ENCODE measurements at places on chromosomes 7 and 10.

DNA sequence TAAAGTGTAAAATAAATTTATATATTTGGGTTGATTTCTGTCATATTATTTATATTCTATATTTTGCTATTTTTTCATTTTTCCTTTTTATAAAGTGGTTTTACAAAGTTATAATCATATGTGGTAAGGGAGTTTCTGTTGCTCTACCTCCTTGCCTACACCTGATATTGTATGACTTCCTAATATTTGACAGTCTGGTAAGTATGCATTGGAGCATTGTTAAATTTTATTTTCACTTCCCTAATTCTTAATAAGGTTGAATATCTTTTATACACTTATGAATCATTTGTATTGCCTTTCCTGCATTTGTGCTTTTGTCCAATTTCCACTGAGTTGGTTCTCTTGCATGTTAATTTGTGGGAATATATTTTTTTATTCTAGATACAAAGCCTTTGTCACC, 492.4 kb downstream of the GRID1 start:
- DNase-seq, result no peak

DNA sequence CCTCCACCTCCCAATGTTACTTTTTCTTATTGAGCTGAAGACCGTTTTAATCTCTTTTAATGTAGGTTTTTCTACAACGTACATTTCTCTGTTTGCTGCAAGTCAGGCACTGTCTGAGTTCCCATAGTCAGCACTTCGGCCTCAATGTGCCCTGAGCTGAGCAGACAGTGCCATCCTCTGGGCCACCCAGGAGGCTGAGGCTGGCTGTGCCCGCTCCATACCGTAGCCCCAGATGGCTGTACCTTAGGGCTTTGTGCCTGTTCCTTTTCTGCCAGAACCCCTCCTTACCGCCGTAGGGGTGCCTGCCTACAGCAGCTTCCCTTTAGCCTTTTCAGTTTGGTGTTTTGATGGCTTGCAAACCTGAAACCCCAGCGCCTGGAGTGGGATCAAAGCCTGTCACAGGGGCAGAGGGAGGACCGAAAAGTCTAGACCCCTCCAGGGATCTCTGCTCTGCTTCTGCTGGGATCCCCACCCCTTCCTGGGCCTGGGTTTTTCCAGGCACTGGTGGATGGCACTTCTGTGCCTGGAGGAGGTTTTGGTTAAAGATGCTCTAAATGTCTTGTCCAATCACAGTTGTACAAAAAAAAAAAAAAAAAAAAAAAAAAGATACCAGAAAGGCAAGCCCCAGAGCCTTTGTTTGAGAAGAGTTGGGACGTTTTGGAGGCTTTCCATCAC, 9.0 kb downstream of the AGAP3 start:
- no peak for DNase-seq

DNA sequence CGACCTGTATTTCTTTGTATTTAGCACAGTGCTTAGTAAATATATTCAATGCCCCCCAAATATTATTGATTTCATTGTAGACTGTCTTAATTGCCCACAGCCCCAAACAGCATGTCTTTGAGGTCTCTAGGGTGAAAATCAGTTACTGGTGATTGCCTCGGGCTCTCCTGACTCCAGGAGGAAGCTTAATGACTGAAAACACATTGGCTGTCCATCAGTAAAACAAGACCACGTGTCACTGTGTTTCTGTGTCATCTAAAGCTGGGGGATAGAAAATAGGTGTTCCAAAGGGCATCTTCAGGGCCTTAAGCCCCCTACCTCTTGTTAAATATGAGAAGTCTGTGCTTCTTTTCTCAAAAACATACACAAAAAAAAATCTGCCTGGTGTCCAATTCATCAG, 67.9 kb downstream of the CACNA2D1 start:
- DNase-seq, result peak; percentile 70

GRCh38 chr10:6164271-6165095, 38.2 kb upstream of the PFKFB3 start:
- no peak for DNase-seq

DNA sequence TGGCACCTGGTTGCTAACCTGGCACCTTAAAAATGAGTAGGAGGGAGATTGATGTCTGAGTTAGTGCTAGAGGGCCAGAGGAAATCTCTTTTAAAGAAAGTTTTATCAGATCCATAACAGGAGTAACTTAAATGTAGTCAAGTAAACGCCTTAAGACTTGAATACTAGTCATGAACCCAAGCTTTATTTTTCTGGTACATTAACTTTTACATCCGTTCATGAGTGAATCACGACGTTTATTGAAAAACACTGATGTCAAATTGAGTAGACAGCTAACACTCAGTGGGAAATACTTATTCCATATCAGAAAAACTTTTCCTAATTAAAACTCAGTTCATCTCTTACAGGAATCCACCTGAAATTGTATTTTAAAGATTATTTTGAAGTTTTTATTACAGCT, 6.9 kb upstream of the LAMB1 start:
- DNase-seq, result no peak

DNA sequence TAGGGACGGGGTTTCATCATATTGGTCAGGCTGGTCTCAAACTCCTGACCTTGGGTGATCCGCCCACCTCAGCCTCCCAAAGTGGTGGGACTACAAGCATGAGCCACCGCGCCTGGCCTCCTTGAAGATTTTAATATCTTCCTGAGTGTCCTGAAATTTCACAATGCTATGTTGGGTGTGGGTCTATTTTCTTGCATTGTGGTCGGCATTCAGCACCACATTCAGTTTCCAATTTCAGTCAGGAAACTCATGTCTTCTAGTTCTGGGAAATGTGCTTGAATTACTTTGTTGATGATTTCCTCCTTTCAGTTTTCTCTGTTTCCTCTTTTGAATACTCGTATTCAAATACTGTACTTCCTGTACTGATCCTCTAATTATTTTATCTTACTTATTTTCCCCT, 49.3 kb upstream of the IL6 start:
- no peak for DNase-seq

GRCh38 chr7:151198945-151199848, 11.1 kb downstream of the H2BK1 start:
- peak; percentile 53 for DNase-seq

DNA sequence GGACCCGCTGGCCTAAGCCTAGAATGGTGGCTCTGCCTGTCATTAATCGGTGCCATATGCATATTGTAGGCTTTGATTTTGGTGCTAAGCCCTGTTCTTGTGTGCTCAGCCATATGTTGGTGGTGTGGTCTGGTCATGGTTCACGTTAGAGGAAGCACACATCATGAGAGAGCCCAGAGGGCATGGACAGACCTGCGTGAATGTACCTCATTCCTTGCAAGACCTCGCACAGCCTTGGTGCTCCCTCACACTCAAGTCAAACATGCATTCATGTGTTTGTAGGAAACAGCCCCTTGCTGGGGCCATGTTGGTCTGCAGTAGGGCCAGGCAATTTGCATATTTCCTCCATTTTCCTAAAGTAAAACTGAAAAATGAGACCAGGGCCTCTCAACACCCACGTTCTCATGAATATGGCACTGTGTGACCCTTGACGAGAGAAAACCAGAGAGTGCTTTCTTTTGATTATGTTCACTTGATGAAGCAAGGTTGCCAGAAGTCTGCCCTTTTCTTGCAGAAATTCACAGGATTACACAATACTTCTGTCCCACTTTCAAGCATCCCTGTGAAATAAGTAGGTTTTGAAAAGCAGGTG, 268.7 kb downstream of the CELF2 start:
- DNase-seq, result no peak

- DNase-seq, result no peak
Measured at GRCh38 chr7:55975988-55976633, 11.7 kb downstream of the NIPSNAP2 start.

- DNase-seq, result no peak
Measured at GRCh38 chr7:158645842-158646241, 58.2 kb upstream of the PTPRN2 start.

GRCh38 chr7:55339033-55340000, 25.8 kb upstream of the LANCL2 start:
- DNase-seq, result no peak

GRCh38 chr10:105596749-105597148, 955.7 kb downstream of the SORCS3 start:
- no peak for DNase-seq

DNA sequence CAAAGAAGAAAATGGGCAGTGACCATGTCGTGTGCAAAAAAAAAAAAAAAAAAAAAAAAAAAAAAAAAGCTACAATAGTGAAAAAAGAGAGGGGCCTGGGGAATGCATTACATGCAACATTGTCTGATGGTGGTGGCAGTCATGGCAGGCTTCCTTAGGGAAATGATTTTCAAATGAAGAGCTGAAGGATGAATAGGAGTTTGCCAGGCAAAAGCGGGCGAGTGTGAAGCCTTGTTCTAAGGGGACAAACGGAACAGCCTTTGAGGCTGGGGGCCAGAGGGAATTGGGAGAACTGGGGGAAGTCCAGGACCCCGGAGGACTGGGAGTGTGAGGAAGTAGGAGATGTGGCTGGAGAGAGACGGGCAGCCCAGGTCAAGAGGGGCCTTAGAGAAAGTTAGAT, 3.1 kb downstream of the COL13A1 start:
- DNase-seq, result no peak

DNA sequence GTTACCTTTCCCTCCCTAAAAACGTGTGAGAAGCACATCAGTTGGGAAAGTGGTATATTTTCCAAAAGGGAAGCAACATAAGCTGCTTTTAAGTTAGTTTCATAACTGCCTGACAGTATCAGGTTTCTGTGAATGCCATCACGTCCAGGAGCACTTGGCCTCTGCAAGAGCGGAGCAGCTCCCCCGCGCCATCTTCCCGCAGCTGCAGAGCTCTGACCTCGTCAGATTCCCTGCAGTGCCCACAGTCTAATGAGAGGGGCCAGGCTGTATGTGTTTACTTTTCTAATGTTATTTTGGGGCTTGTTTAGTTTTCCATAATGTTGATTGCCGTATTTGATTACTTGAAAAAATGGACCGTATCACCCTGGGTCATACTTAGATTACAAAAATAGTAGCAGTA, 74.2 kb downstream of the MGMT start:
- no peak for DNase-seq

- peak; percentile 63 for DNase-seq
Measured at GRCh38 chr7:774161-775109, 47.4 kb upstream of the PRKAR1B start.

DNA sequence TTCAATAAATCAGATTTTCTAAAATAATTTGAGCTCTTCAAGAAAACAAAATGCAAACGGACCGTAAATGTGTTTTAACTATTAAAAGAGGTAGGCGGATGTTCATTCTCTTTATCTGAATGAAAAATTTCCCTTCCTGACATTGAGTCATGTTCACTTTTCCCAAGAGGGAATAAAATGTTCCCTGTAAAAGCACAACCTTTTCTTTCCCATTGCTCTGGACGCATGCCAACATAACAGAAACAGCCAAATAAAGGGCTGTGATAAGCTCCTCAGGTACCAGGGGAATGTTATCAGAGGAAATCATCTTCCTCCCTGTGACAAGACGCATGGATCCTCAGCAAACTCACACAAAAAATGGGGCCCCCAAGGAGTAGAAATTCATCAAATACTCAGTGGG, 251.8 kb downstream of the MTERF1 start:
- no peak for DNase-seq

GRCh38 chr7:130922206-130923112, 188.5 kb upstream of the KLF14 start:
- no peak for DNase-seq

DNA sequence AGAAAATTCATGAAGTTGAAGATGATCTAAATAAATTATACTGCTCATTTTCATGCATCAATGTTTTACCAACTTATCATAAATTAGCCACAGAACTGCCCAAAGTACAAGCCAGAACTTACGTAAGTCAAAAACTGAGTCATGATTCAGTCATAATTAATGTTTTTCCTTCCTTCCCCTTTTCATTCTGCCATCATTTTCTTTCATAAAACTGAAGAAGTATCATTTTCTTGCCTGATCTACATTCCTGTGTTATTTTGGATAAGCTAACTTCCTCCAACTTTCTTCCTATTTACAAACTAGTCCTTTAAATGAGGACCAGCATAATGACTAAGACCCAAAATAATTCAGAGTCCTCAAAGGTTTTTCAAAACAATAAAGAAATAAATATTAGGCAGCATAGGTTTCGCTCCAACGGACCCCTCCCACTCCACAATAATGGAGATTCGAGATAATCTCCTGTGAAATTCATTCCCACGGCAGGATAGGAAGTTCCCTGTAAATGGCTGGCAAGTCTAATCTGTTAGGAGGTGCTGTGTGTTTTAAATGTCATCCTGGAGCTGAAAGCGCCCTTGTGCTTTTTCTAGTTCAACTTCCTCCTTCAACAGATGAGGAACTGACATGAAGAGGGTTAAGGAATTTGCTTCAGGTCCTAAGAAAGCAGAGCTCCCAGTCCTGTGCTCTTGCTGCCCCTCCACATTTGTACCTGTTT, 218.9 kb downstream of the DOCK4 start:
- no peak for DNase-seq

DNA sequence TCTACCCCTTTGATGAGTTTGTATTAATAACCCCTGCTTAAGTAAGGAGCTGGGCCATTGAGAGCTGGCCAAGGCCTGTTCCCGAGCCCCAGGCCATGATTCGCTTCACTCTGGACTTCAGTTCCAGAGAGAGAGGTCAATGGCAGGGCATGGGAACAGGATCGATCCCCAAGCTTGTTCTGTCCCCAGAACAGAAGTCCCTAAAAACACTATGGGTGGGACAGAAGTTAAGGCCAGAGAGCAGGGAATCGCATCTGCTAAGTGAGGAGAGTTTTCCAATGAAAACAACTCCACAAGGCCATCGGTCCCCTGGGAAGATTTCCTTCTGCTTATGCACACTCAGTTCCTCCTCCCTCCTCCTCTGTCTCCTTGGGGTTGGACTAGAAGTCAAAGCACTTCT, 159.6 kb downstream of the LSM5 start:
- no peak for DNase-seq

- DNase-seq, result no peak
Measured at GRCh38 chr10:12834116-12834665, 167.3 kb downstream of the CCDC3 start.

- DNase-seq, result no peak
Measured at GRCh38 chr10:21082206-21082605, 185.1 kb upstream of the NEBL start.
